ENCODE measurements at places on chromosomes 6 and 20.
A peak's percentile ranks its signal among the peaks of the same experiment; 100 is the strongest.

- peak; percentile 21 for DNase-seq
Observed at GRCh38 chr6:158237656-158238055, 69.5 kb downstream of the GTF2H5 start.

DNA sequence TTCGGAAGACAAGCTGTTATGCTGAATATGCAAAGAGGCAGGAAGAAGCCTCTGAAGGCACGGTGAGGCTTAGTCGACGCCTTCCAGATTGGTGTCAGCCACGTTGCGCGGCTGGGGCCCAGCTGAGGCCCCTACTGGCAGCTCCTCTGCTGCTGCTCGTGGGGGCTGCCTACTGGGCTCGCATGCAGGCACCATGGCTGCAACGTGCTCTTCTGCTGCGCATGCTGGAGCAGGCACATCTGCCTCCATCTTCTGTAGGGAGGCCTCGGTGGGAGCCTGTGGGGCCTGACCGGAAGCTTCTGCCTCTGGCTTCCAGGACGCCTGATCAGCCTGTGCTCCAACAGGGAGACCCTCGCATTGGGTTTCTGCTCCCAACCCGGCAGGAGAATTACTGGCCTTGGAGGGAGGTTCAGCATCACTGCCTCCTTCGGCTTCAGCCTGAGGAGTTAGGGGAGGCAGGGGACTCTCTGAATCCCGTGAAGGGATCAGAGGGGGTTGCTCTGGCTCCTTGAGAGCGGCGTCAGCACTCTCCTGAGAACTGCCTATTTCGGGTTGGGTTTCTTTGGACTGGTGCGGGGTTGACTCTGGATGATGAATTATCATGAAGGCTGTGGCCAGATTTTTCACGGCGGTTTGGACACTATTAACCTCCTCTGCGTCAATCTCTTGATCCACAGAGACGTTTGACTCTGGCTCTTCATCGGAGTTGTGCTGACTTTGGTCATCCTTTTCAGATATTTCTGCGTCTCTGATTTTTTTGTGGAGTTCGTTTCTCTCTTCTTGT, 49.1 kb downstream of the TXLNB start:
- DNase-seq: no peak

GRCh38 chr6:9224539-9224938, 789.2 kb upstream of the SLC35B3 start:
- DNase-seq: no peak

DNA sequence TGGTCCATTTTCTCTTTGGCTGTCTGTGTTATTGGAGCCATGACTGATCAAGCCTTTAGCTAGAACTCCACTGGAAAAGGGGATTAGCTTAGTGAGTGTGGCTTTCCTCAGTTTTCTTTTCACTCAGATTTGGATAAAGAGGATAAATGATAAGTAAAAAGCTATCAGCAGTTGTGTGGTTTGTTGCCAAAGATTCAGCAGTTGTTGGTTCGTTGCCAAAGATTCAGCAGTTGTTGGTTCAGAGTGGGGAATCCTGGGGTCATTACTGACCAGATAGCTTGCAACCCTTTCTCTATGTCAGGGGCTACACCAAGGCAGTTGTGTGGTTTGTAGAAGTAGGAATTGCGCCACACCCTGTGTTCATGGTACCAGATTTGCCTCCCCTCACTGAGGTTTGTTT, 107.7 kb upstream of the SCP2D1 start:
- no peak for DNase-seq

GRCh38 chr20:63181226-63181625, 34.7 kb downstream of the YTHDF1 start:
- no peak for DNase-seq

- DNase-seq: no peak
Observed at GRCh38 chr6:156779206-156780094, 2.3 kb downstream of the ARID1B start.

Measured in fibroblast of gingiva (primary cell).